Naive thymus-derived CD4-positive, alpha-beta T cell (primary cell): ENCODE measurements at places on chromosomes 3 and 15. TPM values are rescaled to one million over a fixed set of nuclear protein-coding genes. Genes with fewer than 3 reads are reported as not detected.

The P2RY12 gene
- not detected in 2 replicates for total RNA-seq

The BHLHE40 gene
- 186 TPM for total RNA-seq

The ADAMTS7 gene
- total RNA-seq = not detected

The AADACL2 gene
- not detected for total RNA-seq

The DGKG gene
- total RNA-seq = not detected

The ENTPD3 gene
- not detected for total RNA-seq

The C3orf85 gene
- not detected for total RNA-seq

The DIS3L gene
- total RNA-seq = 39.2 TPM

The TRPC1 gene
- total RNA-seq = 5.3 TPM

The GUCA1C gene
- total RNA-seq = not detected in 2 replicates

The GOLGA8M gene
- total RNA-seq = 14.9 TPM

DNA sequence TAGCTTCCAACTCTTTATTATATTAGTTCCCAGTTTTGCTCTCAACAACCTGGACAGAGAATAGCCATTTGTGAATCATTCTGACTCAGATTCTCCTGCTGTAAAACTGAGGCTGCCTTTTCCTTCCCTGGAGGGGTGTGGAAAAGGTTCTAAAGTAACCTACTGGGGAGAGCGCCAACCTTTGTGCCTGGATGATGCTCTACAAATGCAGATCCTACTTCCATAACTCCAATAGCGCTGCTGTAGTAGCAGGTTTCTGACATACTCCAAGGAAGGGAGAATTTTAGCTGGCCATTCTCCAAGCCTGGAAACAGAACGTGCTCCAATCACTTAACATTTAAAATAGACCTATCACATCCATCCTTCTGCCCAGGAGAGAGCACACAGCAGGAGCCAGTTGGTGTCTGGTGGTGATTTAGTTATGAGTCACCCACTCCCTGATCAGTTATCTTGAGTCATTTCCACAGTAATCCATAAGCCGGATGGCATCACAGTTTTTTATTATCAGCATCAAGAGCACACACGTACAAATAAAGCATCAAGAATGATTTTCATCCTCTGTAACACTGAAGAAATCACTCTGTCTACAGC, 38.3 kb downstream of the MYH15 start:
- H3K27ac ChIP-seq = no peak overlapping the region
- no peaks in the 10 kb centered on the region for H3K36me3 ChIP-seq
- no peak overlapping the region for H3K4me3 ChIP-seq

- H3K4me1 ChIP-seq = no peaks in the 10 kb centered on the region
- H3K36me3 ChIP-seq = no peaks in the 10 kb centered on the region
- H3K27ac ChIP-seq = no peak overlapping the region
- H3K27me3 ChIP-seq = no peaks in the 10 kb centered on the region
These were observed 11.2 kb downstream of the MYD88 start for GRCh38 chr3:38149708-38150107.

DNA sequence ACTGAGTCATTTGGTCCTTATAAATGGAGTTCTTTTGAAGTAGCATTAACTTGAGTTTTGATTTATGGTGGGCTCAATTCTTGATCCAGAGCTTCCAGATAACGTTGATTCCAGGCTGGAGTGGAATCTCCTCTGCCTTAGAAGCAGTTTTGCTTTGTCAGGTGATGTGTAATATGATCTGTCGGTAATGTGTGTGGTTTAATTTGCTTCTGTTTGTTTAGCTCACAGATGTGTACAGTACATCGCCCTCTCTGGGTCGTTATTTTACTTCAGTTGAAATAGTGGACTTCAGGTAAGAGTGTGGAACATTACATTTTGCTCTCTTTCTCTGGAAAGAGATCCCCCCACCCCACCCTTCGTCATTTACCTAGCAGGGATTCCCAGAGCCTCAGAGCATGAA, 23.1 kb downstream of the C3orf52 start:
- no peak overlapping the region for H3K4me3 ChIP-seq
- H3K36me3 ChIP-seq = no peaks in the 10 kb centered on the region
- no peaks in the 10 kb centered on the region for H3K4me1 ChIP-seq

- no peaks in the 10 kb centered on the region for H3K4me1 ChIP-seq
- H3K27ac ChIP-seq = no peak overlapping the region
- no peaks in the 10 kb centered on the region for H3K36me3 ChIP-seq
- H3K27me3 ChIP-seq = no peaks in the 10 kb centered on the region
These were observed 28.7 kb downstream of the ATP6V1A start for GRCh38 chr3:113775516-113775915.

DNA sequence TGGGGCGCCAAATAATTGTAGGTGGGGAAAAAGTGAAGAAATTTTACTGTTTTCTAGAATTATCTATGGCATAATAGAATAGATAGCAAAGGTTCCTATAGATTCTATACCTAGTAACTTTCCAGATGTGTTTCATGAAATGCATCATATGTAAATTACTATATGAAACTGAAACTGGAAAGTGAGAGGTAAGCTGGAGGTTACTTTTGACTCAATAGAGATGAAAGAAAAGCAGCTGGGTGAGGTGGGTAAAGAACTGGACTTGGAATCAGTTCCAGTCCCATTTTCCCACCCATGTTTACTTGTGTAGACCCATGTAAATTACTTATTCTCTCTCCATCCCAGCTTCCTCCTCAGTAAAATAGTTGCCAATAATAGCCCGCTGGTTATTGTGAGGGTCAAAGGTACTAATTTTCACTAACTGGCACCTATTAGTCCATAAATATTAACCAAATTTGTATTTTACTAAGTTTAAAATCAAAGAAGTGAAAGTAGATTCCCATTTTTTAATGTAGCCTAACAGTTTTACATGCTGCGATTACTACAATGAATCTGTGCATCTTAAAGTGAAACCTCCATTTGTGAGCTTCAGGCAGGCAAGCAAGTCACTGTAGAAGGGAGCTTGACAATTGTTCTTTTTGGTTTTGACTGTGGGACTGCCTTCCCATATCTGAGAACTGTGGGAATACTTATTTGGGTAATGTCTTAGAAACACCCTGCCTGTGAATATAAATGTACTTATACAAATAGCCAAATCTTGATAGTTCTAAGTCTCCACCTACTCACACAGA, 312.1 kb downstream of the SLC9A9 start:
- H3K4me3 ChIP-seq = no peak overlapping the region
- no peaks in the 10 kb centered on the region for H3K4me1 ChIP-seq
- H3K36me3 ChIP-seq = no peaks in the 10 kb centered on the region
- no peak overlapping the region for H3K27ac ChIP-seq
- DNase-seq = no peak
- H3K27me3 ChIP-seq = no peaks in the 10 kb centered on the region

DNA sequence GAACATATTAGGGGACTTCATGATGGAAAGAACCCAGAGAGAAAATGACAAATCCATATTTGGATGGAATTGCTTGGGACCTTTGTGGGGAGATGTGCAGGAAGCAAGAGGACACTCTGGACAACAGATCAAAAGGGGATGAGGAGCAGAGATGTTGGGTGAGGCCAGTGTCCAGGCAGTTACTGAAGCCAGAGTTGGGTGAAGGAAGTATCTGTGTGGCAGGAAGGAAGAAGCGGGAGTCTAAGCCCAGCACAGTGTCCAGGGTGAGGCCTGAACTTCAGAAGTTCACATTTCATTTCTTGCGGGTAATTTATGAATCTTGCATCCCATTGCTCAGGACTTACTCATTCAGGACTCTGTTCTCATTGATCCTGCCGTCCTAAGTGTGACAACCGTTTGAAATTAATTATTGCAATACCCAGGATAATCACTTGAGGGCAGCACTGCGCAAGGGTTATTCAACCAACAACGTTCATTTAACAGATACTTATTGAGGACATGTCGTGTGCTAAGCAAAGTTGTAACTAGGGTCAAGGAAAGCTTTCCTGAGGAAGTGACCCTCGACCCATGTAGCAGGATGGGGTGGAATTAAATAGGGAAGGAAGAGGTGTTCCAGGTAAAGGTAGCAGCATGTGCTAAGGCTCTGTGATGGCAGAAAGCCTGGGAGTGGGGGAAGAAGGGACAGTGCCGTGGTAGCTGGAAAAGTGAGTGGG, 61.3 kb upstream of the CMTM8 start:
- no peak overlapping the region for H3K27ac ChIP-seq
- H3K27me3 ChIP-seq = no peaks in the 10 kb centered on the region
- no peak overlapping the region for H3K4me3 ChIP-seq
- DNase-seq = peak; percentile 18
- H3K4me1 ChIP-seq = peaks cover 6% of the 10 kb centered on the region
- no peaks in the 10 kb centered on the region for H3K36me3 ChIP-seq

DNA sequence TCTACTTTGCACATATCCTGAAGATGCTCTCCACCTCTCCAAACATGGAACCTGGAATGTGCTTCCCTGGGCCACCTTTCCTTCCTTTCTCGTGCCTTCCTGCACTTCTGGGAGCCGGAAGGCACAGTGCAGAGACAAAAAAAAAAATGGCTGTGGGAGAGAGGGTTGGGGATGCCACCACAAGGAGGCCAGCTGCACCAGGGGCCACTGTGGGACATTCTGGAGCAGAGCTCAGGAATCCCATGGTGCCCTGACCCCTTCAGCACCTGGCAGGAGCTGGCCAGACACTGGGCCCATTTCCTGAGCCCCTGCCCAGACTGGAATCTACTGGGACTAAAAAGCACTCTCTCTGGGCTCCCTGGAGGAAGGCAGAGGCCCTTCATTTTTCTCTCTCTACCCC, 7.9 kb upstream of the BCL2L10 start:
- no peak overlapping the region for H3K4me3 ChIP-seq
- no peak for DNase-seq
- H3K27me3 ChIP-seq = no peaks in the 10 kb centered on the region
- no peak overlapping the region for H3K27ac ChIP-seq

DNA sequence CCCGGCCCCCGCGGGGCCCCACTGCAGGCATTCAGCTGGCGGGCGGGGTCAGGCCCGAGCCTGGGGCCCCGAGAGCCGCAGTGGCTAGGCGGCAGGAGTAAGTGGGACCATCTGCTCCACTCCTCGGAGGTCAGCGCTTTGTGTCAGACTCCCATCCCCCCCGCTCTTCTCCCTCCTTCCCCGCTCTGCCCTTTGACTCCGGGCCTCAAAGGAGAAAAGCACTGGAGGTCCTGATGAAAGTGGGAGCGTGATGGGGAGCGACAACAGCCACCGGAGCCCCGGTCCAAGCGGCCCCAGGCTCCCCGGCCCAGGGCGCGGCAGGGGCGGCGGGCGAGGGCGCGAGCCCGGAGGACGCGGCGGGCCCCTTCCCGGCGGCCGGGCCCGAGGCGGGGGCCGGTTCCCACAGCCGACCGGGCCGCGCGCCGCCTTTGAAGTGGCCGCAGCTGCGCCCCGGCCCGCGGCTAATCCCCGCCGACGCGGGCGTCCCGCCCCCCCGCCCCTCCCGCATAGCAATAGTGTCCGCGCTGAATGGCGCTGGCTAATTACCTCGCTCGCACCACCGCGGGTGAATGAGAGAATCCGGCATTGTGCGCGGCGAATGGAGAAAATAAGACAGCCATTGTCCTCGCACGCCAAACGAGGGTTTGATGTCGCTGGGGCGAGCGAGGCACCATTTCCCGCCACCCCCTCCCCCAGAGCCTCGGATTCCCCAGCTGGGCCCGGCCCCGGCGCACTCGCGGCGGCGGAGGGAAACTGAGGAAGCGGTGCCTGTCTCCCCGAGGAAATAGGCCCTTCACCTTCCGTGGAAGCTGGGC, 22.4 kb downstream of the IGDCC3 start:
- H3K4me1 ChIP-seq = peaks cover 5% of the 10 kb centered on the region
- peaks cover 9% of the 10 kb centered on the region for H3K27me3 ChIP-seq
- no peaks in the 10 kb centered on the region for H3K36me3 ChIP-seq
- no peak overlapping the region for H3K4me3 ChIP-seq
- H3K27ac ChIP-seq = no peak overlapping the region
- no peak for DNase-seq

GRCh38 chr3:87197531-87197930, 29.6 kb upstream of the CHMP2B start:
- no peak for DNase-seq
- no peak overlapping the region for H3K4me3 ChIP-seq
- no peaks in the 10 kb centered on the region for H3K27me3 ChIP-seq
- no peaks in the 10 kb centered on the region for H3K4me1 ChIP-seq
- H3K27ac ChIP-seq = no peak overlapping the region

DNA sequence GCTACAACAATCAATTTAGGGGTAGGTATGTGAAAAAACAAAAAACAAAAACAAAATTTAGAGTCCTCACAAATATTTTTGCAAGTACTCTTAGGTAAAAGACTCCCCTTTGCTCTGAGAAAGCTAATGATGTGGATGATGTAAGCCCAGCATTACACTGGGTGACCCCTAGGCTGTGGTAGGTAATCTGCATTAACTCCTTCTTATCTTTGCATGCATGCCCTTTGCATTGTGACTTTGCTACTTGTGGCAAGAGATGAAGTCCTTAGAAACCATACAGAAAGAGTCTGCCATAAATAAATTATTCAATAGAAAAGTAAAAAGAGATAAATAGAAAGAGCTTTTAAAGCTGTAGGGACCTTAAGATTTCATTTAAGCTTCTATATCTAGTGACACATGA, 159.7 kb upstream of the MBNL1 start:
- H3K36me3 ChIP-seq = no peaks in the 10 kb centered on the region
- no peak overlapping the region for H3K4me3 ChIP-seq
- H3K27me3 ChIP-seq = no peaks in the 10 kb centered on the region
- no peak overlapping the region for H3K27ac ChIP-seq
- no peaks in the 10 kb centered on the region for H3K4me1 ChIP-seq

- H3K4me3 ChIP-seq = no peak overlapping the region
- no peaks in the 10 kb centered on the region for H3K4me1 ChIP-seq
- H3K36me3 ChIP-seq = no peaks in the 10 kb centered on the region
- H3K27ac ChIP-seq = no peak overlapping the region
- peaks cover 4% of the 10 kb centered on the region for H3K27me3 ChIP-seq
These were observed 25.3 kb upstream of the TM4SF4 start for GRCh38 chr3:149449182-149449581.

DNA sequence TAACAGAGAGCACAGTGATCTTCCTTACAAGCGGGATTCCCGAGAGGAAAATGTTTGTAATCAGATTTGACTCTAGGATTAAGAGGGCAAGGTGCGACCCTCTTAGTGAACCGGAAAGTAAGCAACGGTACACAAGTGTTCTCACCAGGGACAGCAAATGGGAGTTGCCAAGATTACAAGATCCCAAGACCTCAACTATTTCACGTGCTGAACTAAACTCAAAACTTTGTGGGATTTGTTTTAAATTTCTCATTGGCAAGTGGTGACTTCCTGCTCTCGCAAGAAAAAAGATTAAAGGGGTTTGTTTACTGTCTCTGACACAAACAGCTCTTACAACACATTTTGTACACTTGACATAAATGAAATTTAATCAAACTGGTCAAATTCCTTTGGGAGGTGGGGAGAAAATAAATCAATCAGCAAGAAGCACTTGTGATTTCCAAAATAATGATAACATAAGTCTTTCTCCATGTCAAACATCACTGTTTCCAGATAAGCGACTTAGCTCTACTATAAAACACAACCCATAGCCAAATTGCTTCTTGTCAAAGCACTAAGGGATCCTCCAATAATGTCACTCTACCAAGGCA, 2.2 kb upstream of the PGPEP1L start:
- DNase-seq = no peak
- H3K4me1 ChIP-seq = no peaks in the 10 kb centered on the region
- no peaks in the 10 kb centered on the region for H3K27me3 ChIP-seq
- H3K27ac ChIP-seq = no peak overlapping the region
- no peak overlapping the region for H3K4me3 ChIP-seq
- H3K36me3 ChIP-seq = no peaks in the 10 kb centered on the region

- no peaks in the 10 kb centered on the region for H3K4me1 ChIP-seq
- no peaks in the 10 kb centered on the region for H3K27me3 ChIP-seq
- H3K36me3 ChIP-seq = no peaks in the 10 kb centered on the region
- no peak for DNase-seq
These were observed 280.6 kb downstream of the SATB1 start for GRCh38 chr3:18144571-18144970.
